ENCODE measurements at places on chromosomes 1 and 21.

DNA sequence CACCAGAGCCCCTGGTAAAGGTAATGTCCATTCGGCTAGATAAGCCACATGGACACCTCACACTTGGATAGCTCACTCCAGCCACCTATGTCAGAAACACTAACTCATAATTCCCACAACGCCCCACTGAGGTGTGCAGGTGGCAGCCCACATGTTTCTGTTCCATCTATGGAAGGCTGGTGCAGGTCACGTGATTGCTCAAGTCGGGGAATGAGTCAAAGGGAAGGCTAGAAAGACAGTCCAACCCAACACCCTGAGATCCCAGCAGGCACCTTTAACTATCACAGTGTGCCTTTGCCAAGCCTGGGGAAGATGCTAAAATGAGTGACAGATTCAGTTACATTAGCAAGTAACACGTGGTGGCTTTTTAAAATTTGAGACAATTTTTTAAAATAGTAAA, 45.3 kb upstream of the KCNE1 start:
- DNase-seq, result no peak

DNA sequence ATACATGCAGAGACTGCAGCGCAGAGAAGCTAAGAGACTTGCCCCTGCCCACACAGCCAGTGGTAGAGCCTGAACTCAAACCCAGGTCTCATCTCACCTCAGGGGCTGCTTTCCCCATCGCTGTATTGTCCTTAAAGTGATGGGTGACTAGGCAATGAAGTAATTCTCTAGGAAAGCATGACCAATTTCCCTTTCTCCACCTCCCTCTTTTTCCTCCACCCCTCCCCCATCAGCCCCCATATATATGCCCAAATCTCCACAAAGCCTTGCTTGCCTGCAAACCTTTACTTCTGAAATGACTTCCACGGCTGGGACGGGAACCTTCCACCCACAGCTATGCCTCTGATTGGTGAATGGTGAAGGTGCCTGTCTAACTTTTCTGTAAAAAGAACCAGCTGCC, at the start of gene IL24:
IL24 (plus strand) TSS at position 269 of the 400 bp plus-strand sequence. CDS start 390 bp downstream, outside the sequence.
- DNase-seq, result no peak

- DNase-seq, result peak; percentile 57
Measured at GRCh38 chr1:105872817-105873216, 1183.7 kb upstream of the PRMT6 start.

GRCh38 chr1:53663529-53664300, 75.2 kb downstream of the GLIS1 start:
- no peak for DNase-seq

DNA sequence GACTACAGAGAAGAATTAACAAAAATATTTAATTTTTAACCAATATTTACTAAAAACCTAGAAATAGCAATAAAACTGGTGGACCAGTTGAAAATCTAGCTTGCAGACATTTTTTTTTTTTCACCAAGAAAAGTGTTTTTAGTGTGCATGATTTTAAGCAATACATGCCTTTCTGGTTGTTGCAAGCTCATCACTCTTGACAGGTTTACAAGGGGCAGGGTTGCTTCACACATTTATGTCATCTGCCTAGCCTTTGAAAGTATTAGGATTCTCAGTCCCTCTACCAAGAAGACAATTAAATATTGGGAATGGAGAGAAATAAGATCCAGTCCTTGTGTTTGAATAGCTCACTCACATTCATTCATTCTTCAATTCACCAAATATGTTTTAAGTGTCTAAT, 53.8 kb upstream of the LYPLAL1 start:
- DNase-seq, result no peak

DNA sequence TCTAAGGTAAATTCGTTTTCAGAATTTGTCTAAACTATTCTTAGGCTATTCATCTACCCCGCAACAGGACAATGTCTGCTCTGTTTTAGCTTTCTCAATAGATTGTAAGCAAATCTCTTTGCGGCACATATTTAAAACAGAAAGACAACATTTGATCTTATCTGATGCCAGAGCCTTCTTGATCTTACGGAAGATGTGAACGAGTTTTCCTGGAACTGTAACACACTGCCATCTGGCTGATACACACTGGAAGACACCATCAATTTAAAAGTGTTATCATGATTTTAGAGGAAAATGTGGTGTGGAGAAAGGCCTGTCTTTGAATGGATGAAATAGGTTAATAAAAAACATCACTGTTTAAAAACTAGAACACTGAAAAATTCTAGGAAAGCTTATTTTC, 36.1 kb downstream of the COA6 start:
- no peak for DNase-seq

DNA sequence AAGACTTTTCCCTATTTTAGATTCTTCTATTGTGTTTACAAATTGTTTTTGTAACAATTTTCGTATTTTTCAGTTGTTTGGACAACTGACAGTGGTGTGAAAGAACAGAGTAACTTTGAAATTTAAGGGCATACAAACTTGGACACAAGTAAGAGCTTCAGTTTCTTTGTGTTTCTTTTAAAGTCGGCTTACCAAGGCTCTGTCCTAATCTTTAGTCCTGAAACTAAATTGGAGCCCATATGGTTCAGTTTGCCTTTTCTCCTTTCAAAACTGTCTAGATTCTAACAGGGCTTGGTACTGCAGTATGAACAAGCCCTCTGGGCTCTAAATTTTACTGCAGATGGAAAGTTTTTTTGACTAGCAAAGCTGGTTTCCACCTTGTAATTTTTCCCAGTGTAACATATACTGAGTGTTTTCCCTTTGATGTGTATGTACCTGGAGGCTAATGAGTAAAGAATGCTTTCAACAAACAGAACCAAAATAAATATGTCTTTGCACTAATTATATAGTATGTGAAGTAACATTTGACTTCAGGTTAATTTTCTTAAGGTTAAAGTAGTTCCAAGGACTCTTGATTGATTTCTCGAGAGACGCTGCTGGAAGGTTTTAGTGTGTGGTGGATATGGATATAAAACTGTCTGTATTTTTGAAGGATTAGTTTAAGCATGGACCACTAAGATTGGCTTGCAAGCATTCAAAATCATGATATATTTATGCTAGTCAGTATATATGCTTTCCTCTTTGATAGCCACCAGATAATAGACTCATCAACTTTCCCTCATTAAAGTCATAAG, 4.1 kb downstream of the SNX27 start:
- DNase-seq, result no peak

DNA sequence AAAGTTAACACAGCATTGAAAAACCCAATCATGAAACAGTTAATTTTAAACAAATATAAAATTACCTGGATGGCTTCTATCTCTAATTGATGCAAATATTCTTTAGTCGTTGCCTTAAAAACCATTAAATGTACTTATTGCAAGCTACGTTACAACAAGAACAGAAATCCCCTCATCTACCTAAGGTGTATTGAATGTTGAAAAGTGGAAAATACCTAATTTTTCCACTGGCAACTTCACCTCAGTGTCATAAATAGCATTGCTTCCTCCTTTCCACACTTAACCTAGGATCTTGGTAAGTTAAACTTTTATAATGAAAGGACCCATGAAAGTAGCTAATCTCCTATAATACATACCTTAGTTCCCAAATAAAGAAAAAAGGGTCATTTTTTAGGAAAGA, 5.4 kb downstream of the GADD45A start:
- DNase-seq, result no peak

DNA sequence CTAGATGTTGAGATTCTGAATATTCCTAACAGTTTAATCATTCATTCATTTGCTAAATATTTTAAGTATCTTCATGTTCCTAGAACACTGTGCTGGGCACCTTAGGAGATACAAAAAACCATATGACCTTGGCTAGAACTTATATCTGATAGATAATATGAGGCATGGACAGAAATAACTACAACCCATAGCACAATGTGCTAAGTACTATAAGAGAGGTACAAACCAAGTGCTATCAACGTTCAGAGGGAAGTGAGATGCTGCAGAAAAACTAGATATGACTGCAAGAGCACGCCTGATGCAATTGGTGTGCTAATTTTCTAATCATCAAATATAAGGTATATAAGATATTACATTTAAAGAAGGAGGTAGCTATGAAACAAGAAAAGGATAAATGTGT, 10.7 kb downstream of the NMNAT2 start:
- DNase-seq, result no peak

All from NCI-H2029 (cell line).